ENCODE measurements at places on chromosomes 2 and 18. TPM values are rescaled to one million over a fixed set of nuclear protein-coding genes. Genes with fewer than 3 reads are reported as not detected.

The SCN7A gene
- total RNA-seq = not detected

The TSPYL6 gene
- total RNA-seq = not detected

The LOXHD1 gene
- total RNA-seq = not detected

- H3K36me3 ChIP-seq = no peaks in the 10 kb centered on the region
- H3K4me3 ChIP-seq = no peak overlapping the region
- no peak for DNase-seq
- no peak overlapping the region for H3K27ac ChIP-seq
- H3K4me1 ChIP-seq = no peaks in the 10 kb centered on the region
- no peaks in the 10 kb centered on the region for H3K27me3 ChIP-seq
Observed at GRCh38 chr2:222448748-222449181, 24.4 kb downstream of the SGPP2 start.

- no peaks in the 10 kb centered on the region for H3K36me3 ChIP-seq
- H3K4me3 ChIP-seq = no peak overlapping the region
- H3K4me1 ChIP-seq = no peaks in the 10 kb centered on the region
- DNase-seq = no peak
Observed at GRCh38 chr18:5451150-5451549, 92.6 kb downstream of the EPB41L3 start.

- DNase-seq = peak; percentile 68
- H3K36me3 ChIP-seq = no peaks in the 10 kb centered on the region
- H3K4me3 ChIP-seq = no peak overlapping the region
- H3K27ac ChIP-seq = peak overlapping the region; percentile 41
Observed at GRCh38 chr2:65431421-65432226, 775 bp downstream of the SPRED2 start.

The CXCR2 gene
- total RNA-seq = not detected

DNA sequence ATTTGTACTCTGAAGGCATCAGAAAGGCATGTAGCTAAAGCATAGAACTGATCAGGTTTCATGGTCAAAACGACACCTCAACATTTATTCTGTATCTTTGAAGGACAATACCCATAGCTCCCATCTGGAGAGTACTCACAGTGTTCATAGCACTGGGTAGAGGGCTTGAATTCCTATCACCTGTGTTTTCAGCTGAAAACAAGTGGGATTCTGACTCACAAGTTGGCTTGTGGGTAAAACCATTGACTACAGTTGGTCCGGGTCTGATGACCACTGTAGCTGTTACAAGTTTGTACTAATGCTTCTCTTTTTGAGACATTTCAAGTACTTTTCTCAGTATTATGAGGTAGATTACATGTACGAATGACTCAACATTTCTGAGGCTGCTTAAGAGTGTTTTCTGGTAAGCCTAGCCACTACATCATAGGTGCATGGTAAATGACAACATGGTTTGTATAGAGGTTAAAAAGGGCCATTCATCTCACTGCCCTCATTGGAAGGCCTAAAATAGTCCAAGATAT is 68.6 kb upstream of the PELI1 start:
- peak overlapping the region; percentile 86 for H3K27ac ChIP-seq
- no peaks in the 10 kb centered on the region for H3K36me3 ChIP-seq
- H3K27me3 ChIP-seq = no peaks in the 10 kb centered on the region
- H3K4me1 ChIP-seq = peaks cover 39% of the 10 kb centered on the region

The CNTNAP5 gene
- total RNA-seq = not detected

- H3K4me3 ChIP-seq = no peak overlapping the region
- H3K36me3 ChIP-seq = no peaks in the 10 kb centered on the region
- H3K27me3 ChIP-seq = peaks cover 33% of the 10 kb centered on the region
- peaks cover 9% of the 10 kb centered on the region for H3K4me1 ChIP-seq
- H3K27ac ChIP-seq = no peak overlapping the region
- DNase-seq = no peak
Observed at GRCh38 chr2:54456612-54457322, 640 bp downstream of the SPTBN1 start.

GRCh38 chr2:152336854-152337510 is 2.0 kb downstream of the FMNL2 start:
- H3K36me3 ChIP-seq = no peaks in the 10 kb centered on the region
- peaks cover 22% of the 10 kb centered on the region for H3K27me3 ChIP-seq
- DNase-seq = no peak

The MCFD2 gene
- 36.4 TPM for total RNA-seq

The CCDC178 gene
- not detected for total RNA-seq

The EVX2 gene
- not detected for total RNA-seq

The ITGA6 gene
- 68.5 TPM for total RNA-seq

The SULT1C2 gene
- not detected for total RNA-seq

GRCh38 chr2:116073731-116074130 is 1631.3 kb downstream of the DPP10 start:
- H3K36me3 ChIP-seq = no peaks in the 10 kb centered on the region
- no peak overlapping the region for H3K4me3 ChIP-seq
- H3K27ac ChIP-seq = no peak overlapping the region
- no peak for DNase-seq
- H3K4me1 ChIP-seq = no peaks in the 10 kb centered on the region
- no peaks in the 10 kb centered on the region for H3K27me3 ChIP-seq

DNA sequence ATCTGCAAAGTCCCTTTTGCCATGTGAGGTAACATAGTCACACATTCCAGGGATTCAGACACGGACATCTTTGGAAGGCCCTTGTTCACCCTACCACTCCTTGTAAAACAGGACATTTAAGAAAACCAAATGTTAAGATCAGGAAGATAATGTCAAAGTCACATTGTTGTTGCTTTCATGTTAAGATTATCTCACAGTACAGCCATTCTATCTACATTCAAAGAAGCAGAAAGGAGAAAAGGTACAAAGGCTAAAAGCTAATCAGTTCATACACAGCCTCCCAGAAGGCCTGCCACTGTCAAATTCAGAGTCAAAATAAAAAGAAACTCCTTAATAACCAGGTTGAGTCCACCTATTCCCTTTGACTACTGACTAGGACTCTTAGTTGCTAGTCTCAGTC is 573.7 kb downstream of the ARHGAP15 start:
- no peaks in the 10 kb centered on the region for H3K27me3 ChIP-seq
- no peak for DNase-seq

- no peak for DNase-seq
- no peaks in the 10 kb centered on the region for H3K27me3 ChIP-seq
- no peaks in the 10 kb centered on the region for H3K4me1 ChIP-seq
- no peak overlapping the region for H3K4me3 ChIP-seq
- no peak overlapping the region for H3K27ac ChIP-seq
Observed at GRCh38 chr2:217288472-217289063, 428.7 kb upstream of the TNP1 start.

DNA sequence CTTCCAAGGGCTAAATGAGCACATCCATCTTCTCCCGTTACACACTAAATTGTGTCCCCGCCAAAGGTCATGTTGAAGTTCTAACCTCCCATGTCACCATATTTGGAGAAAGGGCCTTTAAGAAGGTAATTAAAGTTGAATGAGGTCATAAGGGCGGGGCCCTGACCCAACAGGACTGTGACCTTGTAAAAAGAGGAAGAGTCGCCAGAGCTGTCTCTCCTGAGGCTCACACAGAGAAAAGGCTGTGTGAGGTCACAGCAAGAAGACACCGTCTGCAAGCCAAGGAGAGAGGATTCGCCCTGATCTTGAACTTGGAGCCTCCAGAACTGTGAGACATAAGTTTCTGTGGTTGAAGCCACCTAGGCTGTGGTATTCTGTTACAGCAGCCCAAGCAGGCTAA is 24.1 kb downstream of the TRABD2A start:
- DNase-seq = no peak
- H3K4me3 ChIP-seq = peak overlapping the region; percentile 14
- no peaks in the 10 kb centered on the region for H3K27me3 ChIP-seq
- H3K4me1 ChIP-seq = peaks cover 74% of the 10 kb centered on the region

The CFC1B gene
- not detected for total RNA-seq

The CPO gene
- not detected for total RNA-seq

- H3K27ac ChIP-seq = no peak overlapping the region
- no peaks in the 10 kb centered on the region for H3K4me1 ChIP-seq
Observed at GRCh38 chr18:7413906-7414305, 153.2 kb upstream of the PTPRM start.

DNA sequence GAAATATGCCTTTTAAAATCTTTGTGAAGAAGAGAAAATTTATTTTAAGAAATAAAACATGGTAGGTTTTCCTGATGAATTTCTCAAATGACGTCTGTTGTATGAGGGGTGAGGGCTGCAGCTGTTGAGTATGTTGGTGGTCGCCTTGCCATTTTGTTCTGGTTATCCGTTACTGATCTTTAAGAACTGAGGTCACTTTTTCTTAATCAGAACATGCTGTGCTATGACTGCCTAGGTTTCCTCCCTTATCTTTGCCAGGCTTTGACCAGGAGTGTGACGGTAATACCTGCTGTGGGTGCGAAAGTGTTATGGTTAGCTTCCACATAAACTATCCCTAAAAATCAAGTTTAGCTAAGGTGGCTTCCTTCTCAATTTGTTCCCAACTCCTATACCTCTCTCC is 176.9 kb downstream of the DIS3L2 start:
- peaks cover 4% of the 10 kb centered on the region for H3K36me3 ChIP-seq
- no peak for DNase-seq
- no peaks in the 10 kb centered on the region for H3K27me3 ChIP-seq
- no peak overlapping the region for H3K27ac ChIP-seq

The CDH2 gene
- not detected for total RNA-seq

The FAM237A gene
- not detected for total RNA-seq

DNA sequence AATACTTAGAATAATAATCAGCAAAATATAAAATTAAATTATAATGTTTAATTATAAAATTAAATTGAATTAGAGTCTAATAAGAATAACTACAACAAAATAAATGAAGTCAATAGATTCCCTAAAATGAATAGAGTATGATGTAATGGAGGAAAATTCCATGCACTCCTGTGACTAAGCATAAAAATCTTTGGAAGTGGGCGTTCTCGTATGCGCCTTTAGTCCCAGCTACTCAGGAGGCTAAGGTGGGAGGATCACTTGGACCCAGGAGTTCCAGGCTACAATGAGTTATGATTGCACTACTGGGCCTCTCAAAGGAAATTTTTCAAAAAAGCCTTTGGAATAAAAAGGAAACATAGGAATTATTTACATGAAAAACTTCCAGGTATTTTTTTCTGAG is 955.4 kb upstream of the POU3F3 start:
- no peak for DNase-seq
- no peaks in the 10 kb centered on the region for H3K27me3 ChIP-seq
- no peak overlapping the region for H3K4me3 ChIP-seq

DNA sequence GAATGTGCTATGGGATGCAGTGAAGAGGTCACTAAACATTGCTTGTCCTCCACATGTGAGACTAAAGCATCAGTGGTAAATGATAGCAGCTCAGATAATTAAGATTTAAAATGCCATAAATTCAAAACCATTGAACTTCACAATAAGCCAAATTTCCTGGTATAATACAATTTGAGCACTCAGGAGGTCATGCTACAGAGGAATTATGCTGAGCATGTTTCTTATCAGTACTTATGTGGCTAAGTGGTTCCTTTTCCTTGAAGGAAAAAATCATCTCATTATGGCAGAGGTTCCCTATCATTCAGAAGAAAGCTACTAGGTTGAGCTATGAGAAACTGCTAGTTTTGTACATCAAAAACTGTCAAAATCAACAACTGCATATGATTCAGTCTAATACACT is 156.6 kb downstream of the AGPS start:
- no peak overlapping the region for H3K27ac ChIP-seq
- no peaks in the 10 kb centered on the region for H3K27me3 ChIP-seq
- no peaks in the 10 kb centered on the region for H3K36me3 ChIP-seq
- H3K4me1 ChIP-seq = peaks cover 8% of the 10 kb centered on the region
- H3K4me3 ChIP-seq = no peak overlapping the region
- DNase-seq = no peak

The C2orf15 gene
- 2.0 TPM for total RNA-seq

GRCh38 chr2:108492364-108492763 is 41.9 kb upstream of the LIMS1 start:
- peaks cover 80% of the 10 kb centered on the region for H3K36me3 ChIP-seq
- H3K4me1 ChIP-seq = no peaks in the 10 kb centered on the region
- no peaks in the 10 kb centered on the region for H3K27me3 ChIP-seq
- H3K27ac ChIP-seq = no peak overlapping the region
- H3K4me3 ChIP-seq = no peak overlapping the region
- DNase-seq = no peak

- no peaks in the 10 kb centered on the region for H3K4me1 ChIP-seq
- H3K27ac ChIP-seq = no peak overlapping the region
- H3K27me3 ChIP-seq = no peaks in the 10 kb centered on the region
- no peak overlapping the region for H3K4me3 ChIP-seq
Observed at GRCh38 chr2:20378891-20379519, 28.4 kb upstream of the PUM2 start.

- no peaks in the 10 kb centered on the region for H3K4me1 ChIP-seq
- no peaks in the 10 kb centered on the region for H3K36me3 ChIP-seq
- H3K4me3 ChIP-seq = no peak overlapping the region
- no peak for DNase-seq
- H3K27ac ChIP-seq = no peak overlapping the region
- peaks cover 6% of the 10 kb centered on the region for H3K27me3 ChIP-seq
Observed at GRCh38 chr2:175872005-175872348, 130.1 kb downstream of the LNPK start.

GRCh38 chr2:39851651-39852110 is 72.6 kb upstream of the THUMPD2 start:
- peaks cover 2% of the 10 kb centered on the region for H3K27me3 ChIP-seq
- DNase-seq = no peak
- no peaks in the 10 kb centered on the region for H3K4me1 ChIP-seq
- no peaks in the 10 kb centered on the region for H3K36me3 ChIP-seq

- no peak overlapping the region for H3K4me3 ChIP-seq
- DNase-seq = no peak
- peaks cover 7% of the 10 kb centered on the region for H3K27me3 ChIP-seq
- no peak overlapping the region for H3K27ac ChIP-seq
- H3K4me1 ChIP-seq = no peaks in the 10 kb centered on the region
Observed at GRCh38 chr18:26574958-26575864, 26.9 kb upstream of the KCTD1 start.

DNA sequence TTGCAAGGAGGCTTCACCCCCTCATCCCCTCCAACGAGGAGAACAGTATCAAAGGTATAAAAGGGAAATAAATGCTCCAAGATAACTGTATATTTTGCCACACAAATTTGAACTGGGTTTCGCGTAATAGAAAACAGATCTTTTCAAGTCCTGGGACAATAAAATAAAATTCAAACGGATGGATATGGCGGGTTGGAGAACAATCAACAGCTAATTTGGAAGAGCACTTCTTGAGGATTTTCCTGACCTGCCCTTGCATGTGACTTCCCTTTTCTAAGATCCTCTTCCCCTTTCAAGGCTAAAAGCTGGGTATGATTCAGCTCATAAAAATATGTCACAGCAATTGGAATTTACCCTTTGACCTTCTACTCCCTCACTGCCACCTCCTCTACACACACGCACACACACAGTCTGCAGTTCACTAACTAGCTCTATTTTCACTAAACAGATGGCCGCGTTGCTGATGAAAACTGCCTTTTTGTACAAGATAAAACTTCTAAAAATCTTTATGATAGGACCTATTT is 386.9 kb downstream of the FIGN start:
- H3K27me3 ChIP-seq = no peaks in the 10 kb centered on the region
- H3K4me3 ChIP-seq = no peak overlapping the region
- DNase-seq = no peak
- H3K27ac ChIP-seq = no peak overlapping the region
- no peaks in the 10 kb centered on the region for H3K36me3 ChIP-seq
- H3K4me1 ChIP-seq = no peaks in the 10 kb centered on the region
